NCI-H1048 (cell line): ENCODE measurements at places on chromosomes 2 and 18.

- DNase-seq = no peak
Observed at GRCh38 chr2:67755156-67755882, 307.5 kb downstream of the C1D start.

DNA sequence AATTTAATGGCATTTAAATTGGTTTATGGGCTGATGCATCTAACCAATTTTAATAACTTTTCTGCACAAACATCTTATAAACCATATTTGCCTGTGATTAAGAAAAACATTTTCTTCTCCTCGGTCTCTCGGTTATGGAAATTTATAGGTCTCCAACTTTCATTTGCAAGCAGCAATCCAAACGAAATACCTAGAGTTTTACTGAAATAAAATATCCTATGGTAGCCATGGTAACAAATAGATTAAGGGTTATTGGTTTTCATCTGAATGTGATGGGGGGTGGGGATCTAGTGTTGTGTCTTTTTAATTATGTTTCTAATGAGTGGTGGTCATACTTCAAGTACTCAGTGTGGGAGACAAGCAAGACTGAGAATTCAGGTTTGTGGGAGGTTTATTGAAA, 2.9 kb downstream of the KLHL29 start:
- DNase-seq = no peak

DNA sequence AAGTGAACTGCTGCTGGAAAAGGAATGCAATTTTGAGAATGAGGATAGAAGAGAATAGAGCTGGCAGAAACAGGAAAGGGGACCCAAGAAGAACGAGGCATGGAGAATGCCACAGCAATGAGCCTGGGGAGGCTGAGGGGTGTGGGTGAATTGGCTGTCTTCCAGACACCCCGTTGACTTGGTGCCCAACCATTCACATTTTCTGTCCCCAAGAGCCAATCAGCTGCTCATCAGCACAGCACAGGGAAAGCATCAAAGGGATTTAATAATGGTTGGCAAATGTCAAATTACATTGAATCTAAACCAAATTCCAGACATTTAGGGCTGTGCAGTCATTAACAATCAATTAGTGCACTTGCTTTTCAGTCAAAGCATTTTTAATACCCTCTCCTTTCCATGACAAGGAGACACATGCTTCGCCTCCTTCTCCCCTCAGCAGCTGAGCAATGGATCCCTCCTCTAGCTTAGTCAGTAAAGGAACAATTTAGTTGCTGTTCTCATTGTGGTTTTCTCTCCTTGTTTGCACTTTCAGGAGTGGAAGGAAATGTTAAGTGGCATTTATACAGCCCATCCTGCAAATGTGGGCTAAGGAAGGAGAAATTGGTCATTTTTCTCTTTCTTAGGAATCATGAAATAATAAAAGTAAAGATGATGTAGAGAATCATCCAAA, 98.8 kb downstream of the KLF7 start:
- DNase-seq = no peak

- no peak for DNase-seq
Observed at GRCh38 chr2:212052412-212053159, 486.0 kb downstream of the ERBB4 start.

- DNase-seq = no peak
Observed at GRCh38 chr2:152307863-152308262, 27.1 kb upstream of the FMNL2 start.

DNA sequence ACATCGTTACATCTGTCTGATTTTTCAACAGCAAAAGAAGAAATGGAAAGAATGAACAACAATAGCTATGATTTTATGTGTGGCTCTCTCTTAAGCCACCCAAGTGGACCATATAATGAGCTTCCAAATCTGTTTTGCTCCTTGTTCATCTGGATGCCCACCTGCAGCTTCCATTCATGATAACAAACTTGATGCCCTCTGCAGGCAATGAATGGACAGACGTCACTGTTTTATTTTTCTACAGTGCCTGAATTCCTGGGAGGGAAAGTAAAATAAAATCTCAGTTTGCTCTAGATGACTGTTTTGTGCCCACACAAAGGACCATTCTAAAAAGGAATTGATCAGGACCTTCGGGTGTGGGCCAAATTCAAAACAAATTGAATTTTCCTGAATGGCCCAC, 5.0 kb downstream of the MREG start:
- no peak for DNase-seq

- no peak for DNase-seq
Observed at GRCh38 chr2:34729845-34730244, 1130.7 kb upstream of the FAM98A start.

DNA sequence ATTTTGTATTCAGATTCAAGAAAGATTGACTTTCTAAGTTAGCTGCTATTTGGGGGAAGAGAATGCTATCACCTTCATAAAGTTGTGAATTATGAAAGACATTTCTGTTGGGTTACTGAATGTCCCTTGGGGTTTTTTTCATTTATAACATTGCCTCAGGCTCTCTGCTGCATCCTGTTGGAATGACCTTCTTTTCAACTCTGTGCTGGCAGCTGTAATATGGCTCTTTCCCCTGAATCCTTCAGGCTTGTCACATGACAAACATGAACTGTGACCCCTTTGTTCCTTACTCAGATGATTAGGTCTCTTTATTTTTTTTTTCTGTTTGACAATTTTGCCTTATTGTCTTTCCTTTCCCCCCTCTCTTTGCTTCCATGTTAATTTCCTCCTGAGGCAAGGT, 159.8 kb downstream of the TAF4B start:
- no peak for DNase-seq
